ENCODE measurements at places on chromosomes 1 and 21.
A peak's percentile ranks its signal among the peaks of the same experiment; 100 is the strongest.

DNA sequence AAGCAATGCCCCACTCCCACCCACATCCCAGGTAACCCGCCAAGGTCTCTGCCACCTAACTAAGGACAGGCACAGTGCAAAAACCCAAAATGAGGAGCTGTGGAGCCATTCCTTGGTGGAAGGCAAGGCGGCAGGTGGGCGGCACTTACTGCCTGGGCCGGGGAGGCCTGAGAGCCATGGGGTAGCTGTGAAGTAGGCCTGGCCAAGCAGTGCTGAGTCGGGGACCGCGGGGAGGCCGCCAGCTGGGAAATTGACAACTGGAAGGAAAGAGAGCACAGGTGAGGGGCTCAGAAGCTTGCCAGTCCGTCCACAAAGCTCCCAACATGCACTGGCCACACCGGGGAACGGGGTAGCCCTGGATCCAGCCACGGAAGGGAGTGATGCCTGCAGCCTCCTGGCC is 85.3 kb downstream of the NPHP4 start:
- DNase-seq: no peak

GRCh38 chr21:35206141-35207125 is 157.3 kb upstream of the RUNX1 start:
- DNase-seq: no peak

GRCh38 chr1:244730934-244731434 is 78.1 kb downstream of the DESI2 start:
- DNase-seq: no peak

GRCh38 chr1:12528021-12528852 is 89.8 kb downstream of the DHRS3 start:
- no peak for DNase-seq

DNA sequence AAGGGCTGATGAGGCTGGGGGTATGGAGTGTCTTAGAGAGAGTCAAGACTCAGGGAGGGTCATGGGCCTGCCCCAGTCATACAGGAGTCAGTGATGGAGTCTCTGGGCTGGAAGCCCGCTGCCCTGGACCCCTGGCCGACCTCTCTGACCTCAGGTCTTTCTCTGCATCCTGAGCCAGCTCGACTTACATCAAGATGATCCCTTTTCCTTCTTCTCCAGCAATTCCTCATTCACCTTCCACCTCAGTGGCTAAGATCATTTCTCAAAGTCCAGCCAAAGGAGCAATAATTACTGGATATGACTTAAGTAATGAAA is 308.6 kb downstream of the MATN1 start:
- no peak for DNase-seq

- DNase-seq: no peak
Measured at GRCh38 chr1:186183219-186183618, 191.8 kb downstream of the TPR start.

DNA sequence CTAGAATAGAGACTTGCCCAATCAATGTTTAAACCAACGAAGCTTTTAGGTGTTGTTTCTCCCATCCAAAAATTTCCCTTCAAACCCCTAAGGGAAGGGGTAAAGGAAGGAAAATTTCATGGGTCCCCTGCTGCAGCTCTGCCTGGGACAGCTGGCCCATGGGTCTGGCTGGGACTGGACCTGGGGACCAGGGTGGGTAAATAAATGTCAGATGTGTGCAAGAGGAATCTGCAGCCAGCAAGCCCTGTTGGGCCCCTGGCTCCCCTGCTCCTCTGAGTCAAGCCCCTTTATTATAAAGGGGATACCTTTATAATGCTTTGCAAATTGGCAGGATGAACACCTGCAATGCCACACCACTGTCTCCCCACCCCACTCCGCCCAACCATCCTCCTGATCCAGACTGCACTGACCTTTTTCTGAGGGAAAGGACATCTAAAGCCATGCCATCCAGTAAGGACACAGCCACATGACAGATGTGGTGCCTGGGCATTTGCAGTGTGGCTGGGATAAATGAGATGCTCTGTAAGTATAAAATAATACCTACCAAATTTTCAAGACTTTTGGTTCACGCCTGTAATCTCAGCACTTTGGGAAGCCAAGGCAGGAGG is 1.9 kb upstream of the TMEM125 start:
- no peak for DNase-seq

DNA sequence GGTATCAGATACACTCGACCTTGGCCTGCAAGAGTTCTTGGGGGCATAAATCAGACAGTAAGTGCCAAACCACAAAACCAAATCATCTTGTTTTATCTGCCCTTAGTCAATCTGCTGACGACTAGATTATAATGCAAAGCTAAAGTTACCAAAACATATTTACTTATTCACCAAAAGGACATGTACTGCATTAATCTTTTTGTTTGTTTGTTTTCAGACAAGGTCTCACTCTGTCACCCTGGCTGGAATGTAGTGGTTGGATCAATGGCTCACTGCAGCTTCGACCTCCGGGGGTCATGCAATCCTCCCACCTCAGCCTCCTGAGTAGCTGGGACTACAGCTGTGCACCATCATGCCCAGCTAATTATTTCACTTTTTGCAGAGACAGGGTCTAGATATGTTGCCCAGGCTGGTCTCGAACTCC is 114.7 kb downstream of the APP start:
- no peak for DNase-seq

DNA sequence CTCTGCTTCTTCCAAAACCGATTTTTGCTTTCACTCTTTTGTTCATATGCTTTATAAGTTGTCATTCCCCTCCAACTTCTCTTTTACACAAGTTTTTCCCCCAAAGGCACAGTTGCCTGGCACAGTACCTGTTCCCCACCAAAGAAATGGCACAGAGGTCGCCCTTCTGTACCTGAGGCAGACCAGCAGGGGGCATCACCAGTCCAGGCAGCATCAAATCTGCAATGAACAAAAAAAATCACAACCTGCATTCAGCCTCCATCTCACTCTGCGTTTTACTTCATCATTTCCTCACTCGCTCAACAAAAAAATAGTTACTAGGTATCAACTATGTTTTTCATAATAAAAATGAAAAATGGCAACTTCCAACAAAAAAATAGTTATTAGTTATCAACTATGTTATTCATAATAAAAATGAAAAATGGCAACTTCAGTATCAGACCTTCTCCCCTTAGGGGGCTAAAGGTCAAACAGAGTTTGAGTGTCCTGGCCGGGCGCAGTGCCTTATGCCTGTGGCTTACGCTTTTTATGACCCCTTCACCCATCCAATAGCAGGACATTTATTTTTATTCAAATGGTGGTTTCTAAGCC is 4.1 kb downstream of the EIF2D start:
- no peak for DNase-seq

DNA sequence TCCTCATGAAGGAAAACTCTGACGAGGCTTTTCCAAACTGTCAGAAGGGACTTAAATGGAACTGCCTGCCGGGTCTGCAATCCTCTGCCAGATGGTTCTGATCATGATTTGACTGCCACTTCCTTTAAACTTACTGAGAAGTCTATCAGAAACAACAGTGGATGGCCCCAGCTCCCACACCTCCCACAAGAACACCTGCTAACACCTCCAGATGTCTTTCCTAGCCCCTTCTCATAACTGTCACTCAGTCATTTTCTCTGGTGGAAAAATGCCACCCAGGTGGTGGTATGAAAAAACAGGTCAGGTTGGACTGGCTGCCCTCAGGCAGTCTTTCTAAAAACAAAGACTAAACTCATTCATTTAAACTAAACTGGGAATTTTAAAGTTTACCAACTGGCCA is 66.7 kb upstream of the ABCD3 start:
- DNase-seq: no peak

DNA sequence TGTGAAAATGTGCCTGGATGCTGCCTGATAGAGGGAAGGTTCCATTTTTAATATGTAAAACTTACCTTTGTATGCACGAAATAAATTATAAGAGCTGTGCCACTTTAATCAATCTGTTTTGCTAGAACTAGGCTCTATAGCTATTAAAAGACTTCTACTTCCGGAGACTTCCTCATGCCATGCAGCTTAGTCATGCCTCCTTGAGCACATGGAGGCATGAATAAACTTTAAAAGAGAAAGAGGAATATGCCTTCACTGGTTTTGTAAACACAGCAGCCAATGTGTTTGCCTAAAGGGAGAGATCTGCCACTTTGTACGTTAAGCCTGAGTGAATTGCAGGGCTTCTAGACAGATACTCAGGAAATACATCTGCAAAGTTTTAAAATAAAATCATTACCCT is 604.6 kb downstream of the LRRIQ3 start:
- DNase-seq: peak; percentile 4

DNA sequence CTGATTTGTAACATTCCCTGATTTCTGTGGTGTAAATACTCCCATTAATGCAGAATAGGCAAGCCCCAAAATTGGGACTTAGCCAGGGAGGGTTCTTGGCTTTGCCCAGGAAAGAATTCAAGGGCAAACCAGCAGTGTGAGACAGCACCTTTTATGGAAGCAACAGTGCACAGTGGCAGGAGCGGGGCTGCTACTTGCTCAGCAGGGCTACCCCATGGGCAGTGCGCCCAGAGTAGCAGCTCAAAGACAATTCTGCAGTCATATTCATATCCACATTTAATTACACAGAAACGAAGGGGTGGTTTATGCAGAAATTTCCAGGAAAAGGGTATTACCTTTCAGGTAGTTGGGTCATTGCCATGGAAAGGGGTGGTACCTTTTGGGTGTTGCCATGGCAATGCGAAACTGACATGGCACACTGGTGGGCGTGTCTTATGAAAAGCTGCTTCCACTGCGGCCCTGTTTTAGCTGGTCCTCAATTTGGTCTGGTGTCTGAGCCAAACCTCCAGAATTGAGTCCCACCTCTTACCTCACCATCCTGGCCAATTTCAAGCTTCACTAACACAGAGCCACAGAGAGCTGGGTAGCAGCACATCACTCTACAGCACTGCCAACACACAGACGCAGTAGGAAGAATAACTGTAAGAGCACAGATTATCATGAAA is 35.9 kb downstream of the FHAD1 start:
- DNase-seq: no peak

GRCh38 chr1:63262459-63262770 is 60.0 kb upstream of the FOXD3 start:
- DNase-seq: no peak

- DNase-seq: peak; percentile 85
Measured at GRCh38 chr1:19448491-19449439, 36.6 kb downstream of the CAPZB start.

DNA sequence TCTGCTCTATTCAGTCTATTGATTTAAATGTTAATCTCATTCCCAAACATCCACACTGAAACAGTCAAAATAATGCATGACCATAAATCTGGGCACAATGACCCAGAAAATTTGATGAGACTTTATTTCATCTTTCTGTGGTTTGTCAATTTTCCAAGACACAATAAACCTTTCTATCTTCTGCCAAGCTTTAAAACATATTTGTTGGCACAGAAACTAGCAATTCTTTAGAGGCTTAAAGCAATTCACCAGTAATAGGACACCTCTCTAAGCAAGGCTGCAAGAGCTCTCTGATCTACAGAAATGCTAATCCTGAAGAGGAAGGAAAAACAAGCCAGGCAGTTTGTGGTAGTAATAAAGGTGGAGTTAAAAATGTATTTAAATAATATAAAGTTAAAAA is 113.7 kb downstream of the FCRL5 start:
- DNase-seq: no peak

GRCh38 chr1:66172272-66172671 is 361.7 kb upstream of the SGIP1 start:
- no peak for DNase-seq

GRCh38 chr1:212315907-212316306 is 30.7 kb downstream of the PPP2R5A start:
- no peak for DNase-seq

DNA sequence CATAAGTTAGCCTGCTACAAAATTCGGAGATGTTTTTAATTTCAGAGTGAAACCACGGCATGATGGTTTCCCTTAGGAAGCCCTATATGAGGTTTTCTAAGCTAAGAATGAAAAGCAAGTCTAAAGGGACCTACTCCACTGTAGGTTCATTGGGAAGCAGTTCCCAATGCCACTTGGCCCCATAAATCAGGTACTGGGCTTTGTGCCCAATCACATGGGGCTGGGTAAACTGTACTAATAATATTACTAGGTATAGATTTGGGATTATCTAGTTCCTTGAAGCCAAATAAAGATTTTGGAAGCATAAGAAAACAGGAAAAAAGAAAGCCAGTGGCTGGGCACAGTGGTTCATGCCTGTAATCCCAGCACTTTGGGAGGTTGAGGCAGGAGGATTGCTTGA is 19.1 kb upstream of the ANGPTL7 start:
- no peak for DNase-seq

DNA sequence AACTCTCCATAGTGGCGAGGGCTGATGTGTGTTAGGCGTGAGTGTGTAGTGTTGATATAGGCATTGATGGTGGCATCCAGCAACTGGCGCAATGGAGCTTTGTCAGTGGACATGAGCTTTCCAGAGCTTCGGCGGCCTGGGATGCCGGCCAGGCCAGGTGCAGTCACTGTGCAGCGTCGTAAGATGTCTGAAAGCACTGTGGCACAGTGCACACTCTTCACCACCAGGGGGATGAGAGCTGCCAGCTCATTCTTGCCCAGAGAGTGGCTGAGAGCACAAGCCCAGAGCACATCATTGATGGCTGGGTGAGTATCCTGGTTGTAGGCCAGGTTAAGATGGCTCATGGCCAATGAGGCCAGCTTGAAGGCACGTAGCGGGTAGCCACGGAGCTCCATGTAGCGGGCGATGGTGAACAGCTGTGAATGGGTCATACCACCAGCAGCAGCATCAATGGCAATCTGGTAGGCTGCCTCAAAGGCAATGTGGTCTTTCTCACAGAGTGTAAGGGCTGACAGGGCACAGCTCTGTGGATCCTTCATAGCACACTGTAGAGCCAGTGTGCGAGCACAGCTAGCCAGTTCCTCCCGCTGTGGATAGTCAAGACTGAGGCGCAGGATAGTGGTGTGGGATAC is 6.7 kb downstream of the UROD start:
- DNase-seq: peak; percentile 34

DNA sequence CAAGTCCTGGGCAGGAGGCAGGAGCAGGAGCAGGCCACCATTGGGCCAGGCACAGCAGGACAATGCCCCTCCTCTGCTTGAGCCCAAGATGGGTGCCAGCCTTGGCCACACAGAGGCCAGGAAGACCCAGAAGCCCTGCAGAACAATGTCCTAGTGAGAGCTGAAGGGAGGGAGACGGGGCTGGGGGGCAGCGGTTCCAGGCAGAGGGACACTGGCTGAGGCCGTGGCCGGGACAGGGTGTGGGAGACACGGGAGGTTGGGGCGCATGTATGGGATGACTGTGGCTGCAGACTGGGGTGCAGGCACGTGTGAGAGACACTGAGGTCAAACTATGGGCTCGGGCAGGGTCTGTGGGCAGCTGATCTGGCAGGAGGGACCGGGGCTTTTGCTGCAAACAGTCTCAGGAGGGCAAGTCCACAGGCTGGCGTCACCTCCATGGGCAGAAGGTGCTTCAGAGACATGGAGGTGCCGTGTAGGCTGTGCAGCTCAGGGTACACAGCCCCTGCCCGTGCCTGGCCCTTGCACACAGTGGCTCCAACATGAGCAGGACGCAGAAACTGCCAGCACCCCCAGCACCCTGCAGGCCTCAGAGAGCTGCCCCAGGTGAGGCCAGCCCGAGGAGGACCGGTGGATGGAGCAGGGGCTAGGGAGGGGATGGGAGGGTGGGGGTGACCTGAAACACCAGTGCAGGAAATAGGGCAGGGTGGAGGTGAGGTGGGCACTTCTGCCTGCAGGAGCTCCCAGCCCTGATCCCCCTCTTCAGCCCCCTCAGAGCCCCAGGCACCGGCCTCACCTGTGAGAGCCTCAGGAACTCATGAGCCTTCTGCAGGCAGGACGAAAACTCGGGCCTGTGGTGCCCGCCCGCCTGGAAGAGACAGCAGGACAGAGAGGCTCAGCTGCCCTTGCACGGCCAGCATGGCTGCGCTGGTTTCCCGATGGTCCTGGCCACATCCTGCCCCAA is 19.5 kb downstream of the LSS start:
- DNase-seq: no peak

- DNase-seq: no peak
Measured at GRCh38 chr21:42063191-42063570, 7.9 kb upstream of the UMODL1 start.
